ENCODE measurements at places on chromosomes 1 and 21.

DNA sequence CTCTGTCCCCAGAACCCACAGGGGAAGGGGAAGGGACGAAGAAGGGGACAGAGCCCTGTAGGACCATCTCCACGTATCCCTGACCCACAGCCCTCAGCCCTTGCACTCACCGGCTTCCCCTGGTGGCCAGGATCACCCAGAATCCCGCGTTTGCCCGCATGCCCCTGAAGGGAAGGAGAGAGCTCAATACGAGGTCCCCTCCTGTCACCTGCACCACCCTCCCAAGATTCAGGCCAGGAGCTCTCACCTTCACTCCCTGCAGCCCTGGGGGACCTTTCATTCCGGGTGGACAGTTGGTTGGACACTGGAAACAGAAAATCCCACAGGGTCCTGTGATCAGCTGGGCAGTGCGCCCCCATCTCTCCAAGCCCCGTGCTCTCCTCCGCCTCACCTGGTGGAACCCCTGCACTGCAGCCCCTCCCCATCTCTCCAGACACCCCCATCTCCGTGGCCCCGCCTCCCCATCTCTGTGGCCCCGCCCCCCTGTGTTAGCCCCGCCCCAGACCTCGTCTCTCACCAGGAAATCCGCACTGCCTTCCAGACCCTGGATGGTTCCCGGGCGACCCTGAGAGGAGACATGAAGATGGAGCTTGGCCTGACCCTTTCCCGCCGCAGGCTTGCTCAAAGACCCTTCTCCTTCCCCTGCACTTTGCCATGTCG lies 6.0 kb downstream of the COL9A2 start:
- DNase-seq, result no peak

- no peak for DNase-seq
Measured at GRCh38 chr1:41243079-41243385, 926 bp upstream of the SCMH1 start.

- no peak for DNase-seq
Measured at GRCh38 chr1:246454655-246455054, 52.4 kb downstream of the SMYD3 start.

- no peak for DNase-seq
Measured at GRCh38 chr21:16159213-16159970, 429.6 kb downstream of the USP25 start.

DNA sequence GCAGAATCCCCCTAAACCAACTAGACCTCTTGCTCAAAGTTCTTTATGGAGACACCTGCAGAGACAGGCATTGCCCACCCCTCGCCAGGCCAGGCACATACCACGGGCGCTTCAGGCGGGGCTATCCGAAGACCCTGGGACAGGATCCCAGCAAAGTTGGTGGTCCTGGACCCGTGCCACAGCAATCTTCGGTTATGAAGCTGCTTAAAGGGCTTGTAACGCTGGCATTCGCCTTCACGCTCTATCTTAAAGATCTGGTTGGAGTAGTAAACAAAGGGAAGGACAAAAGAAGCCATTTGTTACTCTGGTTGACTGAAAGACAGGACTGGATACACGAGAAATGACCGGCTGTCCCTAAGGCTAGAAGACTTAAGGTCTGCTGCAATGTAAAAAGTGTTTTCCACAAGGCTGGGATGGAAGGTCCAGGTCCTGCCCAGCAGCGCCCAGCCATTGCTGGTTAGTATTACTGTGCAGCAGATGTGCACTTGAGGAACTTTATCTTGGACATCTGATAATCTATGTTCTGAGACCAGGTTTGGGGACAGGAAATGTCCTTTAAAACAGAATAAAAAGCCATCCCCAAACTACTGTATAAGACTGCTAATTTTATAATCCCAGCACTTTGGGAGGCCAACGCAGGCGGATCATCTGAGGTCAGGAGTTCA lies 42.9 kb downstream of the PARP1 start:
- no peak for DNase-seq

GRCh38 chr1:11023201-11023600 lies 10.7 kb downstream of the TARDBP start:
- DNase-seq, result no peak

DNA sequence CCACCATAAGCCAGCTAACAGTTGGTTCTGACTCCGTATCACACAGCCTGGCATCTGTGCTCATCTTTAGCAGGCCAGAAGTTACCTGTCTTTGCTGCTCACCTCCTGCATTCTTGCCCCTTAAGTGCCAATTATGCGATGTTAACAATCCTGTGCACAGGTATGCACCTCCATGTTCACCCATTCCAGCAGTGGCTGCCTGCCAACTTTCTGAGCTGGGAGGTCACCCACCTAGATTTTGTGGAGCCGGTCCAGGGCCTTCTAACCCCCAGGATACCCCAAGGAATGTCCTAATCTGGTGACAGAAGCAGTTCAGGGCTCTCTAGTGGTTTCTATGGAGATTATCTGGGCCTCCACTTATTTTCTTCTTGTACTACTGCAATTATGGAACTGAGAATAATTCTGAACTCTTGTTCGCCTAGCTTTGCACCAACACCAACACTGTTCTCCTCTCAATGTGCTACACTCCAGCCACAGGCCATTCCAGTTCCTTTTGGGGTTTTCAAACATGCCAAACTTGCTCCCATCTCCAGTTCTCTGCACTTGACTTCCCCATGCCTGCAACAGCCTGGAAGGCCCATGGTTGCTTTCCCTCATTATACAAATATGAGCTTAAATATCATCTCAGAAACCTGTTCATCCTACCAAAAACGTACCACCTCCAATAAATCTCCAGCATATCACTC lies 9.0 kb downstream of the BCAR3 start:
- DNase-seq, result no peak

- no peak for DNase-seq
Measured at GRCh38 chr1:221392453-221392852, 349.4 kb downstream of the DUSP10 start.

Data from activated naive CD4-positive, alpha-beta T cell treated with anti-CD3 and anti-CD28 coated beads, Interleukin-2, amount 50 U/mL, for 72 hours (primary cell).